ENCODE measurements at places on chromosomes 16 and 17.

DNA sequence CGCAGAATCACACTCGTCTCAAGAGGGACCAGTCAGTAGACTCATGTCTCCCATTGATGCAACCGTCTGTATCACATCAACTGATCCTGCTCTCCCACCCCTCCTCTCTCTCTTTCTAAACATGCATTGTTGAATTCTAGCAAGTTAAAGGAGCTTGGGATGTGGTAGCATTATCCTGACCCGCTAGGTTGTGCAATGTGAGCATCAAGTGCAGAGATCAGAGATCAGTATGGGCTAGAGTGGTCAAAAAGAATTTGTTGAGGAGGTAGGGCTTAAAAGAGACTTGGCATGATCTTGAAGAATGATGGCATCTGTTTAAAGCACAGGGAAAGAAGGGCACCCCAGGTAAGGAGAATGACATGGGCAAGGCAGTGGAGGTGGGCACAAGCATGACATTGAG is 38.7 kb downstream of the PRSS54 start:
- no peak for DNase-seq

- no peak for DNase-seq
Measured at GRCh38 chr16:12580809-12581208, 222.9 kb downstream of the CPPED1 start.

GRCh38 chr16:57736419-57737351 is 1.1 kb downstream of the KATNB1 start:
- DNase-seq, result peak; percentile 34

DNA sequence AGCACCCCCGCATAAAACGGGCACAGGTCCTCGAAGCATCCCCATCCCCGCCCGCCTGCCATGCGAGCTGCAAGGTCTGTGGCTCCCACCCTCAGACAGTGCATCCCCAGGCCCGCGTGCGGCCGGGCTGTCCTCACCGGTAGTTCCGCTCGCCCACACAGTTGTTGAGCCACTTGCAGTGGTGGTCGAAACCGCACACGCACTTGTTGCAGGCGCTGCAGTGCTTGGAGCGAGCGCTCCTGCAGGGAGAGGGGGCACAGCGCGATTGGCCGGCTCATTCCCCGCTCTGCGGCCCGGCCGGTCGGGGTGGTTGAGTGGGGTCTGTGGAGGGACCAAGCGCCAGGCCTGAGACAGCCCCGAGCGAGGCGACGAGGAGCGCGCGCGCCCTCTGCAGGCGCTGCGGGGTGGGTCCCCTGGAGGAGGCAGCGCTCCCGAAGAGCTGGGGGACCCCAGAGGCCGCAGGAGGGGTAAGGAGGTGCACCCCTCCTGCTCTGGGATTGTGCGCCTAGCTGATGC is 6.0 kb upstream of the TPPP3 start:
- peak; percentile 37 for DNase-seq

DNA sequence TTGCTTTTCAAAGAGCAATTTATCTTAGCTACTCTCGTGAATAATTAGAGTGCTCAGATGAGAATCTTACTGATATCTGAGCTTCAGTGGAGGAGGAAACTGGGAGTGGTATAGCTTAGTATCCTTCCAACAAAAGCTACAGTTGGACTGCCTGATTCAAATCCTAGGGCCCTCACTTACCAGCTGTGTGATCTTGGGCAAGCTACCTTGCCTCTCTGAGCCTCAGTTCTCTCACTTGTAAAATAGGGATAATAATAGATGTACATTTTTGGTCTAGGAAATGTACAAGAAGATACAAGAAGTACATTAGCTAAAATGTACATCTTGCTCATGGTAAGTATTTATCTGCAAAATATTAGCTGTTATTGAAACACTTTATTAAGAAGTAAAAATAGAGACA is 502.0 kb downstream of the HAPSTR1 start:
- no peak for DNase-seq

GRCh38 chr17:18231164-18231563 is 5.7 kb downstream of the LLGL1 start:
- DNase-seq, result no peak

- no peak for DNase-seq
Measured at GRCh38 chr17:8632061-8632460, 1.5 kb upstream of the MYH10 start.

DNA sequence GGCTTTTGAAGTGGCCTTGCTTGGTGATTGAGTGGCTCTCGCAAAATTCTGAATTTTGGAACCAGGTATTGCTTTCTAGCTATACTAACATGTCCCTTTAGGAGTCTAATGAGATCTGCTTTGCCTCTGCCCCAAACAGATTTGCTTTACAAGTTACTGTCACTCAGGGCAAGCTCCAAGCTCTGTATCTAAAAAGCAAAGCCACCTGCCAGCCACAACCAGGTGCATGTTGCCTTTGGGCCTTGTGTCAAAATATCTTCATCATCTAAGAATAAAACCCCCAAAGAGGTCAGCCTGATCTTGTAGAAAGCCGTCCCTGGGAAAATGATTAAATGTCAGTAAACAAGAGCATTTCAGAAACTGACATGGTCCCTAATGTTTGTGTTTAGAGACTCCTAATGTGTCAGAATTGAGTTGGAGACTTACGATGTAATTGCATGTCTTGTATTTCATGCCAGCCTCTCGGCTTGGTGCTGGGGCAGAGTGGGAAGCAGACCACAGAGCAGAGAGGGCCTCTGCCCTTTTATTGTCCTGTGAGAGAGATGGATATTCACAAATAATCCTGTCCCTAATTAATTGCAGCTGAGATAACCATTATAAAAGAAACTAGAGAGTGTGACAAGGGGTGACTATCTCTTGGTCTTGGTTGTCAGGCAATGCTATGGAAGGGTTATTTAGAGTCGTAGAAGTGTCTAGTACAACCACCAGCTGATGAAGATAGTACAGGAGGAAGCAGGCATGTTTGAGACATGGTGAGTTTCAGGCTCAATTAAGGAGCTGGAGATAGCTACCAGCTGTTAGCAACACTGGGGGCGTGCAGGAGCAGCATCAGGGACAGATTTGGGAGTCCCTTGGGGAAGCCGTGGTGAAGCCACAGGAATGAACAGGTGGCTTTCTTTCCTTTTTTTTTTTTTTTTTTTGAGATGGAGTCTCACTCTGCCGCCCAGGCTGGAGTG is 90.7 kb downstream of the PITPNC1 start:
- DNase-seq, result no peak

- no peak for DNase-seq
Measured at GRCh38 chr17:57113011-57113410, 28.0 kb downstream of the AKAP1 start.

DNA sequence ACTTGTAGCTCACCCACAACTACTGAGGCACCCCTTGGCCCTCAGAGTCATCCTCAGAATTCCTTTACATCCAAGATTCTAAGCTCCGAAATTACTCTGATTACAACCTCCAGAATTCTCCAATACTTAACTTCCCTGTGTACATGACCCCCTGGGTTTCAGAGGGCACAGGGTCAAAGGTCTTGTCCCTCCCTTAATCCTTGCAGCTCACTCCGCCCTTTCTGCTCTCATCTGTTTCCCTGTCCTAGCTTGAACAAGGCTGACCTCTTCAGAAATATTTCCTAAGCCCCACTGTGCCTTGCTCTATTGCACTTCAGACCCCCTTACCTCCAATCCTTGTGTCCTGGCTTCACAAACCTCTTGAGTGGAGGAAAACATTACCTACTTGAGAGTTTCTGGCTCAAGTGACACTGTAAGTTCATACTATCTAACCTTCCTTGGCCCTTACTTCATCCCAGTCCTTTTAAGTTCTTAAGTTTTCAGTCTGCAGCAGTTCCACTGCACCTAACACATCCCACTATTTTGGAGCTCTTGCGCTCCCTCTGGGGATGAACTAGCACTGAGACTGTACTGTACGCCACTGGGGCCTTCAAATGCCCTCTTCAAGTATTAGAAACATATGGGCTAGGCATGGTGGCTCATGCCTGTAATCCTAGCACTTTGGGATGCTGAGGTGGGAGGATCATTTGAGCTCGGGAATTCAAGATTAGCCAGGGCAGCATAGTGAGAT is 6.2 kb downstream of the N4BP1 start:
- no peak for DNase-seq

DNA sequence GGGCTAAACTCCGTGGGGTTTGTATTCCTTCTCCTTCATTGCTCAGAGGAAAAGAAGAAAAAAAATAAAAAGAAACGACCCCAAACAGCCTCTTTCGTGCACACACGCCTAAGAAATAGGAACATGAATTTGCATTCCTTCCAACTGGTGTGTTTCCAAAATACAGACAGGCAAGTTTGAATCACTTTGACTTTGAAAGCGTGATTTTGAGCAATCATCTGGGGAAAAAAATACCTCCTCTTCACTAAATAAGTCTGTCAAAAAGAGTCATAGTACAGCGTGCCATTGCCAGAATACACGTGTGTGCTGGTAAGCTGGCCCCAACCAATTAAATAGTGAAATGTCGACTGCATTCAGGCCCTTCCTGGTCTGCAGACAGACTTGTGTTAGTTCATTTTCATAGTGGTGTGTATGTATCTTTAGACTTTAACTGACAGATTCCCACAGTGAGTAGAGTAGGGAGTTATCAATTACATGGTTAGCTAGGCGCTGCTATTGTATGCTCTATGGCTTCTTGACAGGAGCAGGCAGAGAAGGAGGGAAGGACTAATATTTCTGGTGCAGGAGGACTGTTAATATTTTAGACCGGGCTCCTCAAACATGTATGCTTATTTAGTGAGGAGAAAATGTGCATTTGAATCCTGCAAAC is 618.3 kb downstream of the MAF start:
- no peak for DNase-seq

GRCh38 chr16:84819644-84820304 is at the start of gene CRISPLD2:
Gene CRISPLD2 (plus strand): TSS chr16:84819985. CDS start chr16:84838496, 18,511 bp downstream.
- DNase-seq, result peak; percentile 76

- DNase-seq, result no peak
Measured at GRCh38 chr16:11104168-11105037, 151.6 kb downstream of the SOCS1 start.

DNA sequence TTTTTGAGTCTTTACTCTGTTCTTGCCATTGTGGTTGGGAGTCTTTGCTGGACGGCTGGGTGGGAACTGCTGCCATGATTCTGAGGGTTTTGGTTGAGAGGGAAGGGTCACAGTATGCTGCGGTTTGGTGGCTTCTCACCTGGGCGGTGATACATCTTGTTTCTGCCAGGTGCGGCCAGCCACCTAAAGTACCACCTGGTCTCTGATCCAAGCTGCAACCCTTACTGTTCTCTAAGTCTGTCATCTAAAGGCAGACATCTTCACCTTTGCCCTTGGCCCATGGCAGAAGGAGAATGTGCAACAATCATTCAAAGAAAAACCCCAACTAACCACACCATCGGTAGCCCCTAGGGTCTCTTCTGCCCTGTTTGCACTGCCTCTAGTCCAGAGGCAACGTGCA is 19.6 kb upstream of the MPO start:
- no peak for DNase-seq

DNA sequence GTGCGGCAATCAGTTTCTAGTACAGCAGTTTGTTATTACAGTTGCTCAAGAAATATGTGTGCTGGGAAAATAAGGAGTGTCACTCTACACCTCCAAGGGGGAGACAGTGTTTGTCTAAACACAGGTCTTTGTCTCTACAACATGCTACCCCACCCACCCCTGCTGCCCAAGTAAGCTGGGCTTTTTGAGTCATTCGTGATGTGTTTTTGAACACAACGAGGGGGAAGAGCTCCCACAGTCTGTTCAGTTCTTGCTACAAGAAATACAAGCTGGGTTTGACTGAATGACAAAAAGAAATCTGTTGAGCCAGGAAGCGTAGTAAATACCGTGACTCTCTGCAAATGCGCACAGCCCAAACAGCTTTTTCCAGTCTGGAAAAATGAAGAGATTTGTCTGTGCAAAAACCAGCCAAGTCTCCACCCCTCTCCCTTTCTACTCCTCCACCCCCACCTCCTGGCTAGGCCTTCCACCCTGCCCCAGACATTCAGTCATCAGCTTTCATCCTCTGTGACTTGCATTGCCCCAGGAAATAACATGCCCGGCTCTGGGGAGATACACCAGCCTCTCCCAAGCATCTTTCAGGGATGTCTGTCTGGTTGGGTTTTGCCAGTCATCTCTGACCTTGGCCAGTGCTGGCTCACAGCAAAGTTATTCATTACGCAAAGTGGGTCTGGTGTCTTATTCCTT is 25.7 kb downstream of the CHD9 start:
- no peak for DNase-seq

- DNase-seq, result no peak
Measured at GRCh38 chr17:33967608-33968349, 287.3 kb upstream of the CCL2 start.

- DNase-seq, result no peak
Measured at GRCh38 chr16:78478267-78478861, 378.9 kb downstream of the WWOX start.

DNA sequence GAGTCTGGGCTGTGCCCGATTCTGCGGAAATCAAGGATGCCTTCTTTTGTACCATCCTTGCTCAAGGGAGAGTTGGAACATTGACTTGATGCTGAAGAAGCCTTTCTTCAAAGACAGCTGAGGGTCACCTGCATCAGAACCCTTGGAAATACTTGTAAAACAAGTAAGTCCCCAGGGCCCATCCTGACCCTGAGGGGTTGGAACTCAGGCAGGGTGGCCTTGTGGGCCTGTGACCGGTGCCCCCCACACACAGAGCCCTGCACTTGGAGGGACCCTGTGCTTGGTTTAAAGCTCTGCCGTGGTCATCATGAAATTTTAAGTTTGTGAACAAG is 56.9 kb downstream of the WIPI1 start:
- DNase-seq, result no peak

- DNase-seq, result no peak
Measured at GRCh38 chr16:21611556-21612384, 12.4 kb downstream of the METTL9 start.

- no peak for DNase-seq
Measured at GRCh38 chr17:44988044-44988942, 20.2 kb upstream of the C1QL1 start.

GRCh38 chr16:48173889-48174288 is 18.1 kb upstream of the ABCC12 start:
- DNase-seq, result no peak

- no peak for DNase-seq
Measured at GRCh38 chr16:82082543-82083244, 47.6 kb downstream of the HSD17B2 start.

Data from stimulated activated CD4-positive, alpha-beta T cell treated with anti-CD3 and anti-CD28 coated beads, Interleukin-1b, Interleukin-23, amount 100 ng/mL, for 24 hours (primary cell).